Large intestine (tissue), 12 donors: ENCODE measurements at places on chromosomes 2 and 18. TPM values are rescaled to one million over a fixed set of nuclear protein-coding genes. Genes with fewer than 3 reads are reported as not detected.
A peak's percentile ranks its signal among the peaks of the same experiment; 100 is the strongest.

- DNase-seq: no peak
- peaks cover 25% of the 10 kb centered on the region for H3K36me3 ChIP-seq
- H3K27ac ChIP-seq: no peak overlapping the region
- H3K4me3 ChIP-seq: no peak overlapping the region
Observed at GRCh38 chr2:28582152-28582551, 86.3 kb downstream of the PLB1 start.

GRCh38 chr2:71670430-71670795, 217.1 kb downstream of the DYSF start:
- no peak for DNase-seq
- no peak overlapping the region for H3K4me3 ChIP-seq
- no peaks in the 10 kb centered on the region for H3K36me3 ChIP-seq
- H3K27ac ChIP-seq: no peak overlapping the region

DNA sequence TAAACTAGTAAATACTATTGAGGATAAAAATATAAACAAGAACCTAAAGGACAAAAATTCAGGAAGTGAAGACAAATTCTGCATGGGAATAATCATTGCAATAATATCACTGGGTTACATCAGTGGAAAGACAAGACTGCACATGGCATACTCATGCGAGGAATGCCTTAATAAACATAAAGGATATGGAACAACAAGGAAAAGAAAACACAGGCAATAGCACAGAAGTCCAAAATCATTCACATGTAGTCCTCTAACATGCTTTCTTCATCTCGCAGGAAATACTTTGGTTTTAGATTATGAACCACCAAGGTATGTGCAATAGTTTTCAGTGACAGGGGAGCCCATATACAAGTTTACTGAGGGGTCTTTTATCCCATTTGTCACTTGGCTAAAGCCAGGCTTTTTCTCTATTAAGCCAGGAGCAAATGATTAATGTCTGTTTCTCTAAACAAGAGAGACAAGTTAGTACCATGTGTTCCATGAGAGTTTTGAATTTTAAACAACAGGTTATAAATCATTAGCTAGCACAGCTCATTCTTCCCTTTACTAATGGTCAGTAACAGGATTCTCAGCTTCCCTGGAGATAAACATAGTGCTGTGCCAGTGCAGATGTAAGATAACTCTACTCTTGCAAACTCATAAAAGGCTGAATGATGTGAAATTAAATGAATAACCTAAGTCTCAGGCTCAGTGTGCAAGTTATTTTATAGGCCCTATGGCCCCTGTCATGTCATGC, 353.6 kb upstream of the FSIP2 start:
- H3K4me3 ChIP-seq: no peak overlapping the region

GRCh38 chr2:153455861-153456260, 22.7 kb downstream of the RPRM start:
- no peak overlapping the region for H3K4me3 ChIP-seq
- H3K36me3 ChIP-seq: no peaks in the 10 kb centered on the region
- H3K27me3 ChIP-seq: no peaks in the 10 kb centered on the region
- no peaks in the 10 kb centered on the region for H3K4me1 ChIP-seq
- no peak for DNase-seq
- no peak overlapping the region for H3K27ac ChIP-seq

- H3K36me3 ChIP-seq: no peaks in the 10 kb centered on the region
- H3K4me1 ChIP-seq: no peaks in the 10 kb centered on the region
- no peak overlapping the region for H3K4me3 ChIP-seq
- H3K27ac ChIP-seq: no peak overlapping the region
Observed at GRCh38 chr2:103254611-103255010, 492.8 kb downstream of the TMEM182 start.

- DNase-seq: no peak
- H3K27ac ChIP-seq: no peak overlapping the region
- no peaks in the 10 kb centered on the region for H3K4me1 ChIP-seq
- H3K27me3 ChIP-seq: no peaks in the 10 kb centered on the region
- H3K4me3 ChIP-seq: no peak overlapping the region
- no peaks in the 10 kb centered on the region for H3K36me3 ChIP-seq
Observed at GRCh38 chr18:80191907-80192652, 55.2 kb downstream of the PARD6G start.

- H3K27me3 ChIP-seq: no peaks in the 10 kb centered on the region
- H3K36me3 ChIP-seq: peaks cover 6% of the 10 kb centered on the region
- H3K4me3 ChIP-seq: no peak overlapping the region
- peaks cover 9% of the 10 kb centered on the region for H3K4me1 ChIP-seq
Observed at GRCh38 chr2:64137996-64138395, 6.2 kb downstream of the PELI1 start.

DNA sequence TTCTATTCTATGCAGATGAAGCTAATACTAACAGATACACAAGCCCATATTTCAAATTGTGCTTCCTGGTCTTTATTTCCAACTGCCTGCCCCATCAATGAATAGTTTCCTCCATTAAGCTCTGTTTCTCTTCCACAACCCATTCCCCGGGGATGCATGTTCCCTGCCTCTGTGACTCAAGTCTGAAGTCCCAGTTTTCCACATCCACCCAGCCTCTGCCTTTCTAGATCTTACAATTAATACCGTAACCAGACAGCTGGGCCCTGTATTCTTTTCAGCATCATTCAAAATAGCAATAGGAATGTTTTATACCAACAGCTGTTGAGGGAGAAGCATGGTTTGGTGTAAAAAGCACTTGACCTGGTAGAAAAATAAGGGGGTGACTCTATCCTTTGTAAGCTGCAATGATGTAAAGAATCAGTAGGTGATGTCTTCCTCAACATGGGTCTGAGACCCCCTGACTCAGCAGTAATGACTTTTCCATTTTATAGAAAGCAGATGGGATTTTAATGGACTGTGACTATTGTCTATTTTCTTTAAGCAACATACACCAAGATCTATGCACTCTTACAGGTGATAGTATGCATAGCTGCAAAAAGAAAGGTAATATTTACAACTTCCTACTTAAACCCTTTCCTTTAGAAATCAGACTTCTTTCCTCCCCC, 46.1 kb upstream of the DAPL1 start:
- H3K27me3 ChIP-seq: peaks cover 5% of the 10 kb centered on the region
- H3K36me3 ChIP-seq: no peaks in the 10 kb centered on the region
- no peak overlapping the region for H3K27ac ChIP-seq

GRCh38 chr2:101132202-101132601, 19.0 kb downstream of the TBC1D8 start:
- DNase-seq: no peak
- no peak overlapping the region for H3K27ac ChIP-seq
- no peaks in the 10 kb centered on the region for H3K36me3 ChIP-seq
- H3K4me1 ChIP-seq: no peaks in the 10 kb centered on the region
- no peaks in the 10 kb centered on the region for H3K27me3 ChIP-seq

- peak; percentile 57 for DNase-seq
- H3K4me3 ChIP-seq: no peak overlapping the region
- no peaks in the 10 kb centered on the region for H3K27me3 ChIP-seq
- H3K36me3 ChIP-seq: no peaks in the 10 kb centered on the region
- H3K4me1 ChIP-seq: peaks cover 7% of the 10 kb centered on the region
Observed at GRCh38 chr2:67561457-67561965, 164.4 kb downstream of the ETAA1 start.

GRCh38 chr18:2139691-2140090, 431.6 kb downstream of the METTL4 start:
- H3K27ac ChIP-seq: no peak overlapping the region
- no peaks in the 10 kb centered on the region for H3K4me1 ChIP-seq
- H3K4me3 ChIP-seq: no peak overlapping the region
- DNase-seq: no peak
- no peaks in the 10 kb centered on the region for H3K27me3 ChIP-seq
- H3K36me3 ChIP-seq: no peaks in the 10 kb centered on the region

DNA sequence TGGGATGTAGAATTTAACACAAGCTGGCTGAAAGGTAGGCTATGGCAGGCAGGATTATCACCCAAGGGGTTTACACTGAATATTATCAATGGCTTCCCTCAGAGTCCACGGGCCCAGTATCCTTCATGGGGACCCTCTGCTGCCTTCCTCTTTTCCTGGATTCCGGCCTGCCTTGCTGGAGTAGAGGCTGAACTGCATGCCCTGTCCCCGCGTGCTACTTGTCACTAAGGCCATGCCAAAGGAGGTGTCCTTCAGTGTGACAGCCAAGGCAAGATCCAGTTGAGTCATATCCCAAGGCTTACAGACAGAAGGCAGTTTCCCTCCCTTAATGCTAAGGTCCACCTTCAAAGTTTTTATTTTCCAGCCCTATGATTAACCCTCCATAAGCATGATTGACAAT, 156.3 kb downstream of the CYP26B1 start:
- DNase-seq: no peak
- H3K4me1 ChIP-seq: no peaks in the 10 kb centered on the region
- H3K4me3 ChIP-seq: no peak overlapping the region
- no peaks in the 10 kb centered on the region for H3K36me3 ChIP-seq
- no peak overlapping the region for H3K27ac ChIP-seq
- no peaks in the 10 kb centered on the region for H3K27me3 ChIP-seq

DNA sequence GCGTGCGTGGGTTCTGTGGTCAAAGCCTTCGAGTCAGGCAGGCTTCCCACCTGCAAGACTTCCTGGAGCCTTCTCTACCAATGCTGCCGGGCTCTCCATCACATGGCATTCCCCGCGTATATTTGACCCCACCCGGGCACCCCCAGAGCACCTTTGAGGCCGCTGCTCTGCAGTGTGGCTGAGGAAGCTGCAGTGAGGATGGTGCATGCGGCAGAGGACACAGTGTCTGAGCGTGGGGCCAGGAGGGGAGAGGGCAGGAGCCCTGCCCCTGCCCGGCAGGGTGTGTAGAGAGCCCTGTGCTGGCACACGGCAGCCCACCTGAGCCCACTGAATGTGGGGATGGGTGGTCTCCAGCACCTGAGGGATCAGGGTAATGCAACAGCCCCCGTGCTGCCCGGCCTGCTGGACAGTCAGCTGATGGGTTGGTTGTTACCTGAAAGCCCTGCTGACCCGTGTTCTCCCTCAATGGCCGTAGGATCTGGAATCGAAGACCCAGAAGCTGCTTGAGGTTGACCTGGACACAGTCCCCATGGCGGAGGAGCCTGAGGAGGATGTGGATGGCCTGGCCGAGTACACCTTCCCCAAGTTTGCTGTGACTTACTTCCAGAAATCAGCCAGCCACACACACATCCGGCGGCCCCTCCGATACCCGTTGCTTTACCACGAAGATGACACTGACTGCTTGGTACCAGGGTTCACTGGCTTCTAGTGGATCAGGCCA, 36.8 kb upstream of the GPR17 start:
- H3K4me3 ChIP-seq: no peak overlapping the region
- H3K27ac ChIP-seq: no peak overlapping the region
- no peaks in the 10 kb centered on the region for H3K27me3 ChIP-seq
- H3K36me3 ChIP-seq: peaks cover 95% of the 10 kb centered on the region
- H3K4me1 ChIP-seq: no peaks in the 10 kb centered on the region

- H3K4me3 ChIP-seq: peak overlapping the region; percentile 82
- no peak overlapping the region for H3K27ac ChIP-seq
- peaks cover 33% of the 10 kb centered on the region for H3K4me1 ChIP-seq
- H3K36me3 ChIP-seq: peaks cover 3% of the 10 kb centered on the region
Observed at GRCh38 chr2:109616184-109616583, 2.0 kb downstream of the SOWAHC start.

GRCh38 chr18:38966841-38967240, 1401.2 kb upstream of the CELF4 start:
- H3K27ac ChIP-seq: no peak overlapping the region
- no peak overlapping the region for H3K4me3 ChIP-seq
- DNase-seq: no peak
- H3K4me1 ChIP-seq: no peaks in the 10 kb centered on the region

GRCh38 chr2:201754717-201755415, 25.9 kb downstream of the ALS2 start:
- no peak for DNase-seq
- H3K4me1 ChIP-seq: peaks cover 9% of the 10 kb centered on the region
- H3K4me3 ChIP-seq: no peak overlapping the region
- no peaks in the 10 kb centered on the region for H3K27me3 ChIP-seq
- no peak overlapping the region for H3K27ac ChIP-seq

GRCh38 chr18:10130606-10131005, 216.8 kb downstream of the VAPA start:
- H3K36me3 ChIP-seq: no peaks in the 10 kb centered on the region
- no peak overlapping the region for H3K4me3 ChIP-seq
- H3K27ac ChIP-seq: no peak overlapping the region
- no peak for DNase-seq

GRCh38 chr2:119696494-119697030, 17.6 kb downstream of the TMEM177 start:
- no peaks in the 10 kb centered on the region for H3K36me3 ChIP-seq
- H3K4me3 ChIP-seq: no peak overlapping the region
- no peaks in the 10 kb centered on the region for H3K27me3 ChIP-seq
- DNase-seq: no peak
- H3K27ac ChIP-seq: no peak overlapping the region
- peaks cover 13% of the 10 kb centered on the region for H3K4me1 ChIP-seq

GRCh38 chr18:48172226-48173006, 236.8 kb downstream of the ZBTB7C start:
- DNase-seq: no peak

DNA sequence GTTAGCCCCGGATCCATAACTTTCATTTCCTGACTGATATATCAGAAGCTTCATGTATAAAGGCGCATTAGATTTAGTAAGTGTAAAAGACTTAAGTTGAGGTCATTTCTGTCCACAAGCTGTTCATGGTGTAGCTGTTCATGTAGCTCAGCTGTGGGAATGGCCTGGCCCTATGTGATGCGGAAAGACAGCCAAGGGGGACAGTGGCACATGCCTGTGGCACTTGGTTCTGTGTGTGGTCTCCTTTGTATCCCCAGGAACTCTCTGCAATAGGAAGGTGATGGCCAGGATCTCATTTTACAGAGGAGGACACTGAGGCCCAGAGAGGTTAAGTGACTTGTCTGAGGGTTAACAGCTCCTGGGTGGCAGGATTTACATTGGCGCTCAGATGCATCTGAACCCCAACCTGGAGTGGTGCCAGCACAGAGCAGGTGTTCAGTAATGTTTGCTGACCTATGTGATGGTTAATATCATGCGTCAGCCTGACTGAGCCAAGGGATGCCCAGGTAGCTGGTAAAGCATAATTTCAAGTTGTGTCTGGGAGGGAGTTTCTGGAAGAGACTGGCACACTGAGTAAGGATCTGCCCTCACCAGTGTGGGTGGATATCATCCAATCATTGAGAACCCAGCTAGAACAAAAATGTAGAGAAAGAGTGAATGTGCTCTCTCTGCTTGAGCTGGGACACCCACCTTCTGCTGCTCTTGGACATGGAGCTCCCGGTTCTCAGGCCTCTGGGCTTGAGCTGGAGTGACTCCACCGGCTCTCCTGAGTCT, 25.4 kb downstream of the HPCAL1 start:
- no peak overlapping the region for H3K27ac ChIP-seq
- DNase-seq: no peak
- H3K27me3 ChIP-seq: no peaks in the 10 kb centered on the region
- peaks cover 81% of the 10 kb centered on the region for H3K4me1 ChIP-seq
- peaks cover 3% of the 10 kb centered on the region for H3K36me3 ChIP-seq

SLC9A4 gene
- polyA plus RNA-seq: 0.04 TPM

PIK3C3 gene
- 38.2 TPM for polyA plus RNA-seq

C1GALT1C1L gene
- 1.1 TPM for polyA plus RNA-seq

POTEJ gene
- polyA plus RNA-seq: 0.07 TPM

NDC80 gene
- 11.8 TPM for polyA plus RNA-seq

MBP gene
- polyA plus RNA-seq: 28.8 TPM

CACNB4 gene
- 1.8 TPM for polyA plus RNA-seq

STRADB gene
- 65.5 TPM for polyA plus RNA-seq

KANSL1L gene
- 23.1 TPM for polyA plus RNA-seq

KLHL29 gene
- 5.9 TPM for polyA plus RNA-seq

IL36B gene
- not detected for polyA plus RNA-seq

HOXD9 gene
- polyA plus RNA-seq: 0.88 TPM

NT5C1B gene
- 0.75 TPM for polyA plus RNA-seq

SCYGR3 gene
- polyA plus RNA-seq: not detected

CRYGC gene
- not detected for polyA plus RNA-seq
